ENCODE measurements at places on chromosomes 1 and 21. TPM values are rescaled to one million over a fixed set of nuclear protein-coding genes. Genes with fewer than 3 reads are reported as not detected.

PRUNE1 gene
- total RNA-seq = 18.1 TPM

MROH9 gene
- not detected for total RNA-seq

HNRNPCL1 gene
- not detected for total RNA-seq

LEFTY1 gene
- not detected for total RNA-seq

PCSK9 gene
- total RNA-seq = not detected

CD1C gene
- 0.16 TPM for total RNA-seq

FNDC5 gene
- not detected for total RNA-seq

F3 gene
- total RNA-seq = 0.65 TPM

CYP4A22 gene
- not detected for total RNA-seq

S100A9 gene
- total RNA-seq = not detected

CELA3A gene
- not detected for total RNA-seq

FAM177B gene
- total RNA-seq = not detected

PDZK1 gene
- total RNA-seq = 0.39 TPM

RNASEL gene
- total RNA-seq = 3.9 TPM

NHLH1 gene
- 0.60 TPM for total RNA-seq

IGSF9 gene
- 0.12 TPM for total RNA-seq

TACSTD2 gene
- total RNA-seq = 0.21 TPM

RGS1 gene
- total RNA-seq = 30.7 TPM

SH3GLB1 gene
- 77.9 TPM for total RNA-seq

RHBG gene
- not detected for total RNA-seq

SH3BGR gene
- total RNA-seq = 4.0 TPM

NGF gene
- not detected for total RNA-seq

LCE2B gene
- not detected for total RNA-seq

MNDA gene
- total RNA-seq = not detected

HES3 gene
- not detected for total RNA-seq

FASLG gene
- 9.0 TPM for total RNA-seq

LAMTOR2 gene
- 61.8 TPM for total RNA-seq

HSPA6 gene
- 0.24 TPM for total RNA-seq

DDI2 gene
- total RNA-seq = 30.6 TPM

PYHIN1 gene
- 23.0 TPM for total RNA-seq

EDN2 gene
- not detected for total RNA-seq

DNAJC16 gene
- 17.5 TPM for total RNA-seq

DISP1 gene
- 3.3 TPM for total RNA-seq

PGLYRP3 gene
- total RNA-seq = not detected

LCE4A gene
- total RNA-seq = not detected

LY9 gene
- 7.6 TPM for total RNA-seq
